ENCODE measurements at places on chromosomes 16 and 17.

DNA sequence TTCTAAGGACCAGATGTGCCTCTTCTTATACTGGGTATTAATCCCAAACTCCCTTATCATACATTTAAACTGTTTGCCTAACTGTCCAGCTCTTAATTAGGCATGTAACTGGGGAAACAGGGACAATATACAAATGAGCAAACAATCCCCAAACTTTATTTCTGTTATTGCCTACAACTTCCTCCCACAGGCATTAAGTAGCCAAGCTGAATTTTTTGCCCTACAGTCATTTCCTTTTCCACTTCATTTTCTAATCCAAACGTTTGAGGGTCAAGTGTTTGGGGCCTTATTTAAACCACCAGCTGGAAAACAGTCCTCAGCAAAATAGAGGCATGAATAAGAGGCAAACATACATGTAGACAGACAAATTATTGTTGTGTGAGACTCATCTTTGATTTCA, 77.4 kb upstream of the CCL2 start:
- no peak for DNase-seq

GRCh38 chr16:74448990-74449389, 27.7 kb upstream of the CLEC18B start:
- no peak for DNase-seq

GRCh38 chr17:60600490-60601446, 775 bp downstream of the PPM1D start:
- DNase-seq, result no peak

- no peak for DNase-seq
Measured at GRCh38 chr17:19770985-19771735, 23.1 kb upstream of the ALDH3A1 start.

- no peak for DNase-seq
Measured at GRCh38 chr16:30920891-30921290, 2.5 kb upstream of the FBXL19 start.

DNA sequence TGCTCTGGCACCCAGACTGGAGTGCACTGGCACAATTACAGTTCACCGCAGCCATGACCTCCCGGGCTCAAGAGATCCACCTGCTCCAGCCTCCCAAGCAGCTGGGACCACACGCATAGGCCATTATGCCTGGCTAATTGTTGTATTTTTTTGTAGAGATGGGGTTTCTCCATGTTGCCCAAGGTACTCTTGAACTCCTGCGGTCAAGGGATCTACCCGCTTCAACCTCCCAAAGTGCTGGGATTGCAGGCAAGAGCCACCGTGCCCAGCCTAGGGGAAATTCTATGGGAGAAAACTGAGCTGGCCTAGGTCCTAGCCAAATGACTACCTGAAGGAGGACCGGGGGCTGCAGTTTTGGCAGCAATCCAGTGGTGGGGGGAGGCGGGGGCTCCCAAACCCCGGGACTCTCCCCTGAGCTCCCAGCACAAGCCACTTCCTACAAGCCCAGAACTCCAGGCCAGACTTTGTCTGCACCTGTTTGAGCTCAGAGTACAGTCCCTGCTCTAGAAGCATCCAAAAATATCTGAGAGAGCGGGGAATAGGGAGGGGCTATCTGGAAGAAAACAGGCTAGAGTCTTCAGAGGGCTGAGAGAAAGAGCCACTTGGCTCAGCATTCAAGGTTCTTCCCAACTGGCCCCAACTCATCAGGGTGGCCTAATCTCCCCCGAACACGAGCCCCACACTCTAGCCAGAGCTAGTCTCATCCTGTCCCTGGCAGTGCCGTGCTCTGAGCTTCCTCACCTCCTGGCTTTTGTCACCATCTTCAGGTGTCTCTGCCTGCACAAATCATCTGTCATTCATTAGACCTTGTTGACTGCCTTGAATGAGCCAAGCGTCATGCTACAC, 9.1 kb downstream of the SRL start:
- no peak for DNase-seq

DNA sequence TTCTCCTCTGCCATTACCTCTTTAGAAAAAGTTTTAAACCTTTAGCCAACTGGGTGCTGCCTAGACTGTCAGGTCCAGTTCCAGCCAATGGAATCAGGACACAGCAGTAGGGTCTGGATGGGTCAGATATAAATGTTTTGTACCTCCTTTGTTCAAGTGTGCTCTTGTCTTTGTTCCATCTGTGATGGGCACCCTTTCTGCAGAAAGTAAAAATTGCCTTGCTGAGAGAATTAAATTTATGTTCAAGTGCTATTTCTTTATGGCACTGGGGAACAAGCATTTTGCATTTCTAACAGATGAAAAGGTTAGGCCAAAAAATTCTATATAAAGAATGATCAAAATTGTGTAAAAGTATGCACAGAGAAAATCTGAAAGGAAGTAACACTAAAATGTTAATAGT, 5.2 kb upstream of the HP start:
- no peak for DNase-seq

- DNase-seq, result peak; percentile 87
Measured at GRCh38 chr16:2468233-2468724, 2.8 kb upstream of the NTN3 start.

DNA sequence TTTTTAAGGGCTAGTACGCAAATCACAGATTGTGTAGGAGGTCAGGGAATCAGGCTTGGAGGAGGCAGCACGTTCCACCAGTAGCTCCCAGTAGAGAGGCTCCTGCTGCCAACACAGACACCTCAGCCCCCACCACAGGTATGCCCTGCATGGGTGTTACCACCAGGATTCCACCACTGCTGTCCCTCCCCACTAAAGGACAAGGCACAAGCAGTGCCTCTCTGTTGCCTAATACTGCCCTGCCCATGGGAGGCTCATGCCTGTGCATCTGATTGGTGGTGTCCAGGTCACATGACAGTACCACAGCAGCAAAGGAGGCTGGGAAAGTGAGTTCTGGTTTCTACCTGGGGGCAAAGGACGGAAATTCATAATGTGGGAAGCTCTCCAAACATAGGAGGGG, 33.6 kb upstream of the CACNG4 start:
- DNase-seq, result no peak

GRCh38 chr17:73104450-73104849, 12.0 kb upstream of the SLC39A11 start:
- DNase-seq, result no peak

DNA sequence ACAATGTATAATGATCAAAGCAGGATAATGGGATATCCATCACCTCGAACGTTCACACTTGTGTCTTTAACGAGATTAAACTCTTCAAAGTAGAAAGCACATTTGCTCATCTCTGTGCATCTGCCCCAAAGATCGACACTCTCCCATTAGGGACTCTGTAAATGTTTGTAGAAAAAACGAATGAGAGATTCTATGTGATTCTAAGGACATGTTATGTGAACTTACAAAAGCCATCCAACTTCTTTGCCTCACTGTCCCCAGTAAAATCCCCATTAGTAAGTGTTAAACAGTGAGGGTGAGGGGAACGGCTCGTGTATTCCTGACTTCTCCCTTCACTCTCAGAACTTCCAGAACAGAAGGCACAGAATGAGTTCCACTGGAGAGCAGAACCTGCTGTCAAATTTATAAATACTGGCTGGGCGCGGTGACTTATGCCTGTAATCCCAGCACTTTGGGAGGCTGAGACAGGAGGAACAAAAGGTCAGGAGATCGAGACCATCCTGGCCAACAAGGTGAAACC, 134.1 kb downstream of the WSCD1 start:
- no peak for DNase-seq

GRCh38 chr16:84914273-84914672, 94.5 kb downstream of the CRISPLD2 start:
- no peak for DNase-seq

GRCh38 chr17:55829995-55830612, 79.3 kb downstream of the PCTP start:
- DNase-seq, result no peak

- peak; percentile 82 for DNase-seq
Measured at GRCh38 chr16:4846503-4846900, 586 bp downstream of the GLYR1 start.

DNA sequence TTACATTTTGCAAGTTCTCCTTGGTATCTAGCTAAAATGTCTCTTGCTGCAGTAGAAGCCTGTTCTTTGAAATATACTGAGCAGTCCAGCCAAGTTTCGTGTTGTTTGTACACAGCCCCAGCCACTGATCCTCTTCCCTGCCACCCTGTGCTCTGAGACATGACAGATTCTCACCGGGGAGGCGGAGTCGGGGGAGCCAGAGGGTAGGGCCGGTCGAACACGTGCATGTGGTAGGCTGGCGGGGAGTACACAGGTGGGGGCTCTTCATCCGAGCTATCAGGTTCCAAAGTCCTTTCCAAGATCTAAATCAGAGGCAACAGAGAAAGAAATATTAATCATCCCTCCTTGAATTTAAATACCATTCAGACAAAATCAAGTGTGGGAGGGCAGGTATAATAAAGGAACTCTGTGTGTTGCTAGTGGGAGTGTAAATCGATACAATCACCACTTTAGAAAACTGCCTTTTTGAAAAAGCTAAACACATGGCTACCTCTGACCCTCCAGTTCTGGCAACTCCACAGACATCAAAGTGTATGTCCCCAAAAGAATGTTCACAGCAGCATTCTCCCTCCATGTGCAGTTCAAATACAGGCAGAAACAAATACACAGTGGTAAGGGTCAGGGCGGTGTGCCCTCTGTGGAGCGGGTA, 29.7 kb upstream of the MRPS23 start:
- no peak for DNase-seq

- no peak for DNase-seq
Measured at GRCh38 chr17:32828822-32829221, 48.1 kb downstream of the MYO1D start.

DNA sequence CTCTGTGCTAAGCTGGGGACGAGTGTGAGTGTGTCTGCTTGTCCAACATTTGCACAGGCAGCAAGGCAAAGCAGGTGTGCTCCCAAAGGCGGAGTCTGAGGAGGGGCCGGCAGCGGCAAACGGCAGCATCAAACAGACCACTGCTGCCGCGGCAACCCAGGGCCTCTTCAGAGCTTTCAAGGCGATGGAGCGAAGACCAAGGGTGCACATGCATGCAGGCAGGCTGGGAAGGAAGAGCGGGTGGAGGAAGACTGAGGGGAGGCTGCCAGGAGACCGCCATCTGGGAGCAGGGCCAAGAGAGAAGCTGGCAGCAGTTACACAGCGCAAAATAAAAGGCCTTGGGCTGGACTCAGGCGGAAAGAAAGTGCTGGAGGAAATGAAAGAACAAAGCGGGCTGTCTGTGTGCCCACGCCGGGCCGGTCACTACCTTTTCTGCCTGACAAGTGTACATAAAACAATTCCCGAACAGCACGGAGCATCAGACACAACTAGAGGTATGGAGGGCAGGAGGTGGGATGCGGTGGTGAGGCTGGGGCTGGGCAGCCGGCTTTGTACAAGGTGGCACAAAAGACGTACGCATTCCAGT, 8.5 kb downstream of the TIMM22 start:
- DNase-seq, result peak; percentile 60

DNA sequence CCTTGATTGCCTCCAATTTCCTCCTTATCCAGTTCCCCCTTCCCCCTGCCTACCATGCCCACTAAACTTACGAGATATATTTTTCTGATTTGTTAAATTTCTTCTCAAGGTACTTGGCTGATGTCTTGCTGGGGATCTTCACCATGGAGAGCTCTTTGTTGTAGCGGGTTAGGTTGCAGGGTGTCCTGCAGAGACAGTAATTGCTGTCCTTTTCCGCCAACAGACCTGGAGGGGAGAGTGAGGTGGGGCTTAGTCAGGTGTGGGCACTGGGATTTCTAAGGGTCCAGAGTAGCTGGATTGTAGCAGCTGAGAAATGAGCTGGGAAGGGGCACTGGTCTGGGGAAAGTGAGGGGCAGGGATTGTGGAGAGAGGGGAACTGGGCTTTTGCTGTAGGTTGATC, 32.1 kb downstream of the SPACA3 start:
- no peak for DNase-seq

- DNase-seq, result no peak
Measured at GRCh38 chr16:2252806-2253148, 1.4 kb upstream of the ECI1 start.

DNA sequence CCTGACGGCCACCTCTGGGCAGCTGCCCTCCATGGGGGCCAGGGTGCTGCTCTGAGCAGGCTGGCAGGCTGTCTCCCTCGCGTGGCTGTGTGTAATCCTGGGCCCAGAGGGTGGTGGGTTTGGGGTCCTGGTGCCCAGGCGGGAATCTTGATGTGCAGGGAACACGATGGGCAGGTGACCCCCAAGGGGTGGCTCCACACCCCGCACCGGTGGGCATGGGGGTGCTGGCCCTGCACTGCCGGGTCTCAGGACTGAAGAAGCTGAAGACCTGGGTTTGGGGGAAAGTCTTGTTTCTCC, 8.6 kb downstream of the CHMP6 start:
- no peak for DNase-seq

DNA sequence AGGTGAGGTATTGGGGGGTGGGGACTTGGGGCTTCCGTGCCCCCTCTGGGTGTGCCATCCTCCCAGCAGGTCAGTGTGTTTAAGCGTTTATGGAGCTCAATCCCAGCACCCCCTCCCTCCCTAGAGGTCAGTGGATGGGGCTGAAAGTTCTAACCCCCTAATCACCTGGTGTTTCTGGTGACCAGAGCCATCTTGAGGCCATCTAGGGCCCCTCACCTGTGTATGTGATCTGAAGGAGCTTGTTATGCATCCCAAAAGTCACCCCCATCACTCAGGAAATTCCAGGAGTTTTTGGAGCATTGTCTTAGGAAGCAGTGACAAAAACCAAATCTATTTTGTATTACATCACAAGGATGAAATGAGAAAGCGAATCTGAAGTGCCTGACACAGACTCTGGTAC, 67.8 kb upstream of the NOL11 start:
- DNase-seq, result no peak

DNA sequence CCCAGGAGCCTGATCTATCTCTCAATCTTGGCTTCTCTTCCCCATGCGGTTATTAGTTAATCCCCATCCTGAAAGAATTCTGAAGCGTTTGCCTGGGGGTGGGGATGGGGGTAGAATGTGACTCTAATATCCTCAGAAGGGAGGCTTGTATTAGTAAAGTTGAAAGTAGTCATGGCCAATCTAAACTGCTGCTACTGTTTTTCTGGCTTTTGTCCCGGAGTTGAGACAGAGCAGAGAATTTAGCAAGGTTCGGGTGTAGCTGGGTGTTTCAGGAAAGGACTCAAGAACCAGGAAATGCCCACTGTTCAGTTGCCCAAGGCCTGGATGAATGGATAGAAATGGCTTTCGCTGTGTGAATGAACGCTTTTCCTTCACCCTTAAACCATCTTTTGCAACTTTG, 17.6 kb upstream of the ITGAM start:
- DNase-seq, result no peak

GRCh38 chr17:61789872-61790271, 73.5 kb downstream of the BRIP1 start:
- DNase-seq, result no peak

GRCh38 chr16:81804134-81804610, 25.1 kb downstream of the PLCG2 start:
- no peak for DNase-seq

DNA sequence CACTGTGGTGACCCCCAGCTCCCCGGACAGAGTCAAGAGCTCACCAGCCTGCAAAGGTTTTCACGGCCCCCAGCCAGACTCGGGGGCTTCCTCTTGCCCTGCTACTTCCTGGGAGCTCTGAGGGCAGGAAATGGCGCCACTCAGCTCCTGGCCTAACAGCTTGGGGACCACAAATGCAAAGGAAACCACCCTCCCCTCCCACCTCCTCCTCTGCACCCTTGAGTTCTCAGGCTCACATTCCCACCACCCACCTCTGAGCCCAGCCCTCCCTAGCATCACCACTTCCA, 375 bp upstream of the SPN start:
- DNase-seq, result no peak
